ENCODE measurements at places on chromosomes 13 and 19. TPM values are rescaled to one million over a fixed set of nuclear protein-coding genes. Genes with fewer than 3 reads are reported as not detected.

The CAPN12 gene
- 4.8 TPM for total RNA-seq

The APOC4 gene
- total RNA-seq: not detected

The ZNF253 gene
- total RNA-seq: 4.8 TPM

The OLFM2 gene
- total RNA-seq: under 0.01 TPM

The PRODH2 gene
- total RNA-seq: not detected

The MIA gene
- total RNA-seq: not detected

The FREM2 gene
- total RNA-seq: under 0.01 TPM

The FFAR3 gene
- 0.54 TPM for total RNA-seq

The MBD3L3 gene
- total RNA-seq: not detected

DNA sequence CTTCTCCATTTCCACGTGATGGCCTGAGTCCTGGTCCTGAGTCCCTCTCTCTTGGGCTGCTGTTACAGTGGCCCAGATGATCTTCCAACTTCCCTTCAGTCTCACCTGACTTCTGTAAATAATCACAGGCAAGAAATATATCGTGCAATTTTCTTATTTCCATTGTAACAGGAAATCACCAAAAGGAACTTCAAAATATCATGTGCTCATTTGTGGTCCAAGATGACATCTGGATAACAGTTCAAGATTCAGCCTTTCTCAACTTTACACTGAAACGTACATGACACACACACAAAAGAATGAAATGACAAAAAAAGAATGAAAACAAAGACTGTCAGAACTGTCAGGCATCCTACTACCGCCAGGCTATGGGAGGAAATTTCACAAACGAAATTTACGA, 22.0 kb upstream of the RAP2A start:
- DNase-seq: no peak

- peak; percentile 78 for DNase-seq
These were observed 2.0 kb downstream of the OLFM2 start for GRCh38 chr19:9934132-9934950.

- DNase-seq: peak; percentile 14
These were observed 3.2 kb downstream of the EPN1 start for GRCh38 chr19:55678121-55678671.

DNA sequence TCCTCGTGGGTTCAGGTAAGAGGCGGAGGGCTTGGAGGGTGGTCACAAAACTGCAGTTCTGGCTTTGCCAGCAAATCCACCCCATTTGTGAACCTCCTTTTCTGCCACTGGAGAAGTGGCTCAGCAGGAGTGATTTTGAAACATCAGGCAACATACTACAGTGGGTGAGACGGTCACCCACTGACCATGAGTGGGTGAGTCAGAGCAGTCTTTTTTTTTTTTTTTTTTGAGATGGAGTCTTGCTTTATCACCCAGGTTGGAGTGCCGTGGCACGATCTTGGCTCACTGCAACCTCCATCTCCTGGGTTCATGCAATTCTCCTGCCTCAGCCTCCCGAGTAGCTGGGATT, 3.0 kb downstream of the TOMM40 start:
- DNase-seq: no peak

DNA sequence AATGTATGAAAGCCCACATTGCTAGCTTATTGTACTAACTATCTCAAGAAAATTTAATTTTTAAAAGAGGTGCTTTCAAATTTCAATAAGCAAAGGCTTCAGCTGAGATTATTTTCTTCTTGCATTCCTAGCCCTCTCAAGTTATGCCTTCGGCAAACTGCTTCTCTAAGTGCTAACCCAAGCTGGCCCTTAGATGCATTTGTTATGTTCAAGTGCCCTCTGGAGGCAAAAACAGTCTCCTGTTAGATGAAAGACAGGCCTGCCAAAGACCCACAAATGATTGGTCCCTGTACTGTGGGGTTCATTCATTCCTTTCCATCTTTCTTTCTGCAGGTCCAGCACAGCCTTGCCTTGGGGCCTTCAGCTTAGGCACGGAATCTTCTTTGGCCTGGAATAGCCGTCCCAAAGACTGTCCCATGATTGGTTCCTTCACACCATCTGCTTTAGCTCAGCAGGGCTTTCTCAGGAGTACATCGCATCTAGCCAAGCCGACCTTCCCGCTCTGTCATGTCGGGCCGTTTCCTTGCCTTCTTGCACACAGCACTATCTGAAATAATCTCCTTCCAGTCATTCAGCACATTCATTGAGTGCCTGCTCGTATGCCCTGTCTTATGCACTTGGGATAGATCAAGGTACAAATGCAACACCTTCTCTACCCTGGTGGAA, 26.4 kb upstream of the TPTE2 start:
- DNase-seq: peak; percentile 45

DNA sequence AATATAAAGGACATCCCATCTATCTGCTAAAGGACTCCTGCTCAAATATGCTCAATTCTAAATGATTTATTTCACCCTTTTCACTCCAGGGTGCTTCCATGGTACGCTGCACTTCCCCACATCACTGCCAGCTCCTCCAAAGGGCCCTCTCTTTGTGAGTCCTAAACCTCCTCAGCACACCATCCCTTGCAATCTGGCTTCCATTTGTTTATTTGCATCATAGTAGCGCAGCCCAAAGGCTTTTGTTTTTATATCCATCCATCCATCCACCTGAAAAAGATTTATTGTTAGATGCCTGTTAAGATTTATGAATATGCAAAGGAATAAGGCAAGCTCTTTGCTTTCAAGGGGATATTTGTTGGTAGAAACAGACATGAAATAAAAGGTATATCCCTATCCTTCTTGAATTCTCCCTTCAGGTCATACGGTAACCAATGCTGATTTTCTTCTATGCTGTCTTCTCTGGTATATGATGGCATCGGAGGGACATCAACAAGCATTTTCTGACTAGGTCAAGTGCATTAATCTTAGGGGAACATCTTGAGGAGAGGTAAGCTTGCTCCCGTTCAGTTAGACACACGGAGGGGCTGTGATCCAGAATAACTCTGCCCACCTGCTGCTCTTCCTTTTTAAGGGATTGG, 397.6 kb downstream of the LIG4 start:
- no peak for DNase-seq

GRCh38 chr19:33210266-33210940, 15.2 kb downstream of the SLC7A10 start:
- no peak for DNase-seq

DNA sequence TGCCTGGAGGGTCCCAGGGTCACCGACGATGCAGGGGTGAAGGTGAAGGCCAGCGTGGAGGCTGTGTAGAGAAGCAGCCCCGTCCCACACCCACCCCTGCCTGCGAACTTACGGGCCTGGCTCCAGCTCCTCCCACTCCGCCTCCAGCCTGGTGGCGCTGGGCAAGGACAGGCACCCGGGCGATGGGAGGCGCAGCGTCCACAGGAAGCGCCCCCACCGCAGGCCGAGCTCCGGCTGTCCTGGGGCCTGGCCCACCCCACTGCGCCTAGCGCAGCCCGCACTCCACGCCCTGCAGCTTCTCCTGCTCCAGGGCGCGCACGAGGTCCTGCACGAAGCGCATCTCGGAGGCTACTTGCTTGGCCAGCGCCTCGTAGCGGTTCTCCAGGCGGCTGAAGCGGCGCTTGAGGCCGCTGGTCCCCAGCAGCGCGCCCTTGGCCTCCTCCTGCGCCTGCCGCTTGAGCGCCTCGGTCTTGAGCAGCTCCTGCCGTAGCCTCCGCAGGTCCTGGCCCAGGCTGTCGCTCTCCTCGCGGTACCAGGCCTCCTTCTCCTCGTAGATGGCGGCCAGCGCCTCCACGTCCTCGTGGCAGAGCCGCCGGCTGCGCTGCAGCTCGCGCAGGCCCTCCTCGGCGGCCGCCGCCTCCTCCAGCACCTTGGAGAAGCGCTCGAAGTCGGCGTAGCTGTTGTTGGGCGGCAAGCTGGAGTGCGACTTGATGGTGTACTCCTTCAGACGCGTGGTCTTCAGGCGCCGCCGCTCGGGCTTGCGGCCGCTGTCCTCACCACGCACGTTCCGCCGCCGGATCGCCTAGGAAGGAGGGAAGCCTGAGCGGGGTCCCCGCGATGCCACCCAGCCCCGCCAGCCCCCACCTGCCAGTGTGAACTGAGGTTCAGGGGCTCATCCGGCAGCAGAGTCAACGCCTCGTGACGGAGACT, 11.8 kb downstream of the DAPK3 start:
- DNase-seq: no peak

DNA sequence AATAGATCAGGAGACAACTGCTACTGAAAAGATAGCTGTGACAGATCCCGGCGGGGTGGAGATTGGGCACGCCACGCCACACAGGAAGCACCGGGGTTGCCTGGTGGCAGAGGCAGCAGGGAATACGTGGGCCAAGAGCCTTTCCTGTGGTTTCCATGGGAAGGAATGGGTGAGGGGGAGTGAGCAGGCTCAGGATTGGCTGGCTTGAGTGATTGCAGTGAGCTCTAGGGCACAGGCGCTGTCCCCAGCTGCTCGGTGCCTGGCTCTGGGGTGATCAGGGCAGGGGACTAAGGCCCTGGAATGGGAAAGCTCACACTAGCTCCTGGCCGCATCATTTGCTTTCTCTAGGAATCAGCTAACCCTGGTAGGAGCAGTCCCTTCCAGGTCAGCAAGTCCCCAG, 166.1 kb downstream of the USP12 start:
- peak; percentile 37 for DNase-seq

- no peak for DNase-seq
These were observed 17.6 kb upstream of the GSX1 start for GRCh38 chr13:27774651-27775050.

- DNase-seq: no peak
These were observed 7.3 kb downstream of the SGTA start for GRCh38 chr19:2775556-2776430.

DNA sequence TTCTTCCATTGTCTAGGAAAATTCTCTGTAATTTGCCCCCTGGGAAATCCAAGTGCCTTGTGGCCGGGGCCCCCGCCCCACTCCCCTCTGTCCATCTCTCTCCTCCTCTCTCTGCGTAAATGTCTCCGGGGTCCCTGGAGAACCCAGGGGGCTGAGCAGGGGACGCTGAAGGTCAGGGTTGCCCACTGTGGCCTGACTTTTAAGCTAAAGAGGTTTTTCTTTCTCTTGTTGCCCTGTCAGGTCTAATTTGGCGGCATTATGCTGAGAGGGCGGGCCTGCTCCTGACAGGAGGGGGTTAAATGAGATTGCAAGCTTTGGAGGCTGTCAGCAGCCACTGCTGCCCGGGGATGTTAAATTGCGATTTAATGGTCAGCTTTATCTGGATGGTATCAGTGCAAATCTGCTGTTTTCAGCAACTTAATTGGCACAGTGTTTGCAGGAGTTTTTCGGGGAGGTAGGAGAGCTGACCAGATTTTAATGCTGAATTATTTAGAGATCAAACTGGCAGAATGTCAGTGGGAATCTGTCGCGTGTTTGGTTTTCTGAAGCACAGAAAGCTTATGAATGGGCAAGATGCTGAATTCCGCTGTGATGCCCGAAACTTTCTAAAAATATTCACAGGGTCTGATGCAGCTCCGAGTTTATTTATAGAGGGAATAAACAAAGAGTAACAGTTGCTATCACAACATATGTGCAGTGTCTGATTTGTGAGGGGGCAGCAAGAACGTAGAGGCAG, 93.2 kb upstream of the SOX1 start:
- DNase-seq: no peak

- no peak for DNase-seq
These were observed 237.4 kb downstream of the PCDH9 start for GRCh38 chr13:66992719-66993118.

- DNase-seq: no peak
These were observed 18.5 kb upstream of the FAM216B start for GRCh38 chr13:42762917-42763316.

GRCh38 chr19:54469496-54469934, 3.6 kb downstream of the CDC42EP5 start:
- no peak for DNase-seq

- DNase-seq: no peak
These were observed 91.9 kb downstream of the SPACA7 start for GRCh38 chr13:112468069-112468468.

- no peak for DNase-seq
These were observed 652 bp downstream of the POU4F1 start for GRCh38 chr13:78602561-78603239.

DNA sequence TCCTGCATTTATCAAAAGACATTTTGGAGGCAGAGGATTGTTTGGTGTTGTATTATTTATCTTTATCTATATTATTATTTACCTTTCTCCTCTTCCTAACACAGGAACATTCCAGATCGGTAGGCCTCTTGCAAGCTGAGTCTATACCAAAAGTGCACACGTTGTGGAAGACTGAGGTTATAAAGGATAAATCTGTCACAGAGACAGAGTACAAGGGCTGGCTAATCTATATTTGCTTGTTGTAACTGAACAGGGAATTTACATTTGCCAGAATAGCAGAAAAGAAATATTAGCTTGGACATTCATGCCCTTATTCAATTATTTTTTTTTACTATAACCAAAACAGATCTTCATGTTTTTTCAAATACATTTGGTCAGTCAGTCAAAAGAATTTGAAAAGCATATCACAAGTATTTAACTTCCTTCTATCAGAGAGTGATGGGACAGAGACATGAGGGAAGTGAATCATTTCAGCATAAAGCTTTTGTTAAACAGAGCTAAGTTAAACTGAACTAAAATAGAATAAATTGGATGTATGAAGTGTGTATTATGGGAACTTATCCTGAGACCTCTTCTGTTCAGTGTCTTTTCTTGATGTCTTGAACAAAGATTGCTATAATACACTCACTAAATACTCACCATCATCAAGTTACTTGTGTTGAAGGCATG, 352.5 kb downstream of the DNAJC15 start:
- DNase-seq: no peak

GRCh38 chr13:98599502-98600328, 22.8 kb upstream of the STK24 start:
- DNase-seq: no peak

DNA sequence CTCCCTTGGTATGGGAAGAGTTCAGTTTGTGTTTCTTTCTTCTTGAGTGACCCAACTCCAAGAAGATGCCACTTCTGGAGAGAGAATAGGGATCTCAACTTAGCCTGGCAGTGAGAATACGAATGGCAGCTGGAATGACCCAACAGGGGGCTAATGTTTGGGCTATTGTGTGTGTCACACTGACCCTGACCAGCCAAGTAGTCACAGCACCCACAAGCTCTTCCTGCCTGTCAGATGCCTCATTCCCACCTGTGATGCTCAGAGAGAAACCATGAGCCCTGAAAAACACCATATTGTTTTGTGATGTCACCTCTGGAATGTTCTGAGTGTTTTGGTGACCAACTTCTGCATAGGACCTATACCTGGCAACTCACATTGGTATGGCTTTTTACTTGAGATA, at the start of gene CBY2:
Gene CBY2, plus strand, starts transcription at position 233 of the 400 bp plus-strand sequence. Its CDS starts 71 bp downstream, at position 304.
- no peak for DNase-seq

DNA sequence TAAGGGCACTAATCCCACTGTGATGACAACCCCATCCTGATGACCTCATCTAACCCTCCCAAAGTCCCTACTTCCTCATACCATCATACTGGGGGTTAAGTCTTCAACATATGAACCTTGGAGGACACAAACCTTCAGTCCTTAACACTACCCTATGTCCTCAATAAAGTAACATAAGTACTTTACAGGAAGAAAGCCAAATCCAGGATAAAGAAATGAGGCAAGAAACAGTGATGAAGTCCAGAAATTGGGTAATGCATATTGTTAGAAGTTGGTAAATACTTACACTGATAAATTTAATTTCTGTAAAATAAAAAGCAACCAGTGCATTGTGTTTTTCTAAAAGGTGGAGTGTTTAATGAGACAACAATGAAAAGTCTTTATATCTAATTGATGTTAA, 284.8 kb upstream of the SOX21 start:
- no peak for DNase-seq

GRCh38 chr13:94928127-94928775, 215.9 kb upstream of the SOX21 start:
- no peak for DNase-seq

GRCh38 chr13:49532593-49532992, 36.8 kb downstream of the PHF11 start:
- no peak for DNase-seq

GRCh38 chr13:86464193-86464592, 665.0 kb upstream of the SLITRK6 start:
- DNase-seq: no peak

GRCh38 chr19:11265785-11266236, 3.5 kb upstream of the DOCK6 start:
- no peak for DNase-seq
